Effector CD4-positive, alpha-beta T cell (primary cell): ENCODE measurements at places on chromosomes 6 and 20.

- no peak for DNase-seq
Measured at GRCh38 chr20:38156888-38157634, 8.0 kb downstream of the TGM2 start.

DNA sequence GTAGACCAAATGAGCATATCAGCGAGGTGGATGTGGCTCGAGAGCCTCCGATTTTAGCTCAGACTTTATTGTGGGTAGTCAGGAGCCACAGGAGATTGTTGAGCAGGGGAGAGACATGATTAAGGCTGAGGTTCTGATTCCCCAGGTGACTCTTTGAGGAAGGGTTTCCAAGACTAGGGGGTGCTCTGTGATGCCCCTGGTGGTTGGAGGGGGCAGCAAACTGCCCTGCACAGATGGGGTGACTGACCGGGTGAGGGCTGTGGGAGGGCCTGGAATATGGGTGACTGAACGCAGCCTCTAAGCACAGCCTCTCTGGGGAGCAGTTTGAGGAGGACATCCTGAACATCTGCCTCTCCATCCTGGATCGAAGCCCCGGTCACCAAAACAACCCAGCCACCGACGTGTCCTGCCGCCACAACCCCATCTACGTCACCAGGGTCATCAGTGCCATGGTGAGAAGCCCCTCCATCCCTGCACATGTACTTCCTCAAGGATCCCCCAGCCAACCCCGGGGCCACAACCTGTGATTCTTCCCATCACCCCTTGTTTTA lies 17.0 kb downstream of the TGM6 start:
- DNase-seq, result no peak

GRCh38 chr20:18533491-18533890 lies 25.8 kb downstream of the SEC23B start:
- DNase-seq, result no peak

DNA sequence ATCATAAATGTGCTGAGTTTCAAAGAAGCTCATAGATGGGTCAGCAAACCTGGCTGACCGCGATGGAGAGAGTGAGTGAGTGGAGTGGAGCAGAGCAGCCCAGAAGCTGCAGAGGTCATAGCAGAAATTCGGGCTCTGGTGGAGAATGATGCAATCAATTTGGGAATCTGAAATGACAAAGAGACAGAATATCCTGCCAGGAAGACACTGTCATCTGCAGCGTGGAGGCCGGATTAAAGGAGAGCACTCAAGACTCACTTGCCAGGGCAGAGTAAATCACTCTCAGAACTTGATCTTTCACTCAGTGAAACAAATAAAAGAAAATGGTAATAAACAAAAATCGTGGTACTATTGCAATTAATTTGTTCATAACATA lies 109.6 kb upstream of the RREB1 start:
- DNase-seq, result no peak

GRCh38 chr6:89750338-89750737 lies 69.3 kb downstream of the MDN1 start:
- no peak for DNase-seq

- no peak for DNase-seq
Measured at GRCh38 chr20:33551778-33552177, 61.9 kb downstream of the CBFA2T2 start.

- no peak for DNase-seq
Measured at GRCh38 chr6:158825951-158826306, 6.8 kb upstream of the EZR start.

GRCh38 chr20:51710361-51710894 lies 57.8 kb downstream of the ATP9A start:
- DNase-seq, result no peak

- DNase-seq, result no peak
Measured at GRCh38 chr6:90285611-90286381, 10.8 kb downstream of the BACH2 start.

DNA sequence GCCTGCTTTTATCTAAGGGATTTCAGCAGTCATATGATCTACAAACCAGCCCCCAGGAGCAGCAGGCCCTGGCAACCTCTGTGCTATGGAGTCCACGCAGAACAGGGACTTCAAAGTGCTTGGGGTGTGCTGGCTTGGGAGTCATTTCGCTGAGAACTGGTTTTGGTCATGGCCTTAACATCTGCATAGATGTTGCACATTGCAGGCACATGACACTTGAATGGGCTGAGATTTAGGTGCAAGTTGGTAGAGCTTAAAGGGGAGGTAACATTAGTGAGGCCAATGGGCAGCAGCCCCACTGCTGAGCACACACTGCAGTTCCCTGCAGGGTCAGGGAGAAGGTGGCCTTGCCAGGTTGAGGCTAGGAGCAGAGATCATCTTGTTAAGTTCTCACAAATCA lies 43.6 kb downstream of the RREB1 start:
- DNase-seq, result no peak

GRCh38 chr6:33384581-33385020 lies 7.0 kb upstream of the KIFC1 start:
- DNase-seq, result no peak

- DNase-seq, result peak; percentile 11
Measured at GRCh38 chr20:57772349-57772964, 62.6 kb upstream of the PMEPA1 start.

DNA sequence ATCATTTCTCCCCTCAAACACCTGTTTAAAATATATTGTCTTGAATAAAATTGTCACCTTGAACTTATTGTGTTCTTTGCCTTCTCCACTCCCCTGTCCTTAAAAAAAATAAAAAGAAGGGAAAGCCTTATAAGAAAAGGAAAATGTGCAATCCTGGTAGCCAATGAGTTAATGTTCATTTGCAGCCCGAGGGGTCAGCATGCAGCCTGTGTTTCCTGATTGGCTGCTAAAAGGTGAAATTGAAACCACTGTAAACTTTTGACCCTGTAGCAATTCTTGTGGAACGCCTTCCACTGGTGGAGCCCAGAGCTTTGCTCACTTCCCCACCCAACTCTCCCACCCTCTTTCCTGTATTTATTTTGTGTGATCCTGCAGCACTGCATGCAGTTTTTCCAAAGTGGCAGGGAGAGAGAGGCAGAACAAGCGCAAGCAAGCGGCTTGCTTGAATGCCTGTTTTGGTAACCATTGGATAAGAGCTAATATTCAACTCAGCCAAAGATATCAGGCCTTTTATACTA lies 74.9 kb downstream of the NCOA3 start:
- no peak for DNase-seq

- DNase-seq, result no peak
Measured at GRCh38 chr20:5279661-5280060, 37.1 kb downstream of the PROKR2 start.

DNA sequence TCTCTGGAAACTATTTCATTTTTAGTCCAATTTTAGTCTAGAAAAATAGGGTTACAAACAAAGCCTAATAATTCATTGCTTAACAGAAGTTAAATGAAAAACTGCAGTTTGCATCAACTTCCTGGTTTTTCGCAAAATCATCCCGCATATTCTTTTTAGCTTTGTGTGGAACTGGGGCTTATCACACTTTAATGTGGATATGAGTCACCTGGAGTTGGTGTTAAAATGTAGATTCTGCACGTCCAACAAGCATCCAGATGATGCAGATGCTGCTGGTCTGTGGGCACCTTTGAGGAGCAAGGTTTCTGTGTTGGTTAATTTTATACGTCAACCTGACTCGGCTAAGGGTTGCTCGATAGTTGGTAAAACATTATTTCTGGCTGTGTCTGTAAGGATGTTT lies 126.1 kb downstream of the PLCB4 start:
- DNase-seq, result no peak

DNA sequence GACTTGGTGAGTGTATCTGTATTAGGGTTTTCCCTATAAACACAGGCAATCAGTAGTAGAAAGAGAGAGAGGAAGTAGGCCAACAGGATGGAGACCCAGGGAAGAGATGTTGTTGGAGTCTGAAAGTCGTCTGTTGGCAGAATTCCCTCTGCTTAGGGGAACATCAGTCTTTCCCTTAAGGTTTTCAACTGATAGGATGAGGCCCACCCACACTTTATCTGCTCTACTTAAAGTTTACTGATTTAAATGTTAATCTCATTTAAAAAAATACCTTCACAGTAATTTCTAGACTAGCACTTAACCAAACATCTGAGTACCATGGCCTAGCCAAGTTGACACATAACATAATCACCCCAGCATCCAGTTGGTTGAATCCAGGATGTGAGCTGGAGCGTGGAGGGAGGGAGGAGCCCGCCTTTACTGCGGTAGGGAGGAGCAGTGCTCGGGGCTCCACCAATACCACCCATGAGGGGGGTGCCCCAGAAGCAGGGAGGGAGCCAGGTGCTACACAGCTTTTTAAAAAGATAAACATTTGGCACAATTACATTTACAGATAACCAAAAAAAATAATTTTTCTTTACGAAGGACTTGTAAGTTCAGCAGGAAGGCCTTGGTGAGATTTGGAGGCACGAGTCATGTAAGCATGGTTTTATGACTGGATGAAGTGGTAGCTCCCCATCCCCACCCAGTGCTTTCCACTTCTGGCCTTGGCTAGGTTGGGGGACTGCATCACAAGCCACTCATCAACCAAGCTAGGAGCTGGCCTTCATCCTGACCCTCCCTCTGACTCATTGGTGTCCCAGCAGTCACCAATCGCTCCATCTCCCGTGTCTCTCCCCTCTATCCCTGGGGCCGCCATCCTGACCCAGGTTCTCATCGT lies 18.4 kb upstream of the SNX9 start:
- DNase-seq, result no peak

DNA sequence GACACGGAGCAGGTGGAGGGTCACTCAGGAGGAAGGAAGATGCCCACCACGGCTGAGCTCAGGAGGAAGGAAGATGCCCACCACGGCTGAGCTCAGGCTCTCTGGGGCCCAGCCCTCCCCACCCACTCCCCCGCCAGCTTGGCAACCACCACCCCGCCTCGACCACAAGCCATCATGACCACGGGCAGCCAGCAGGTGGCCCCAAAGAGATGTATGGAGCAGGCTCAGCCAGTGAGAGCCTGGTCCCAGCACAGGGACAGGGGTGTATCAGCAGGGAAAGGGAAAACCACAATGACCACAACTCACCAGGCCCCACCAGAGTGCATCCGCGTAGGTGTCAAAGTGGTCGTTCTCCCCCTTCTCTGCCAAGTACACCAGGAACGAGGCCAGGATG lies 30.4 kb downstream of the KCNQ2 start:
- DNase-seq, result peak; percentile 33

DNA sequence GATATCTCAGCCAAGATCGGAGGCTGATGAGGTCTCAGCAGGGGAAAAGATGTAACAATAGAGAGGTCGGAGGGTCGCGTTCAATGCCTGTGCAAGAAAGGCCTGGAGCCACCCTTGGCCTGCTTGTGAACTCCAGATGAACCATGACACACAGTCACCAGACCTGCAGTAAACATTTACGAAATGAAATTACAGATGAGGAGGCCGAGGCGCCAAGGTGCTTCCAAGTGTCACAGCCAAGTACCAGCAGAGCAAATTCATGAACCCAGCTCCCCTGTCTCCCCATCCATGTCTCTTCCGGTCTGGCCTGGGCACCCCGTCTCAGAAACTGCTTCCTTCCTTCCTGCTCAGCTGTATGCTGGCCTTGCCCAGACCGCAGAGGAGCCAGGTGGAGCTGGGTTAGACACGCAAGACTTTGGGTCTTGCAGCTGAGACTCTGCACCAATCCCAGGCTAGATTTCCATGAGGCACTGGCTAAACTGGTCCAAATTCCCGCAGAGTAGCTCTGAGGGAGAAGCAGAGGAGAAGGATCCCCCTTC lies 48.1 kb downstream of the CHMP4B start:
- DNase-seq, result no peak

DNA sequence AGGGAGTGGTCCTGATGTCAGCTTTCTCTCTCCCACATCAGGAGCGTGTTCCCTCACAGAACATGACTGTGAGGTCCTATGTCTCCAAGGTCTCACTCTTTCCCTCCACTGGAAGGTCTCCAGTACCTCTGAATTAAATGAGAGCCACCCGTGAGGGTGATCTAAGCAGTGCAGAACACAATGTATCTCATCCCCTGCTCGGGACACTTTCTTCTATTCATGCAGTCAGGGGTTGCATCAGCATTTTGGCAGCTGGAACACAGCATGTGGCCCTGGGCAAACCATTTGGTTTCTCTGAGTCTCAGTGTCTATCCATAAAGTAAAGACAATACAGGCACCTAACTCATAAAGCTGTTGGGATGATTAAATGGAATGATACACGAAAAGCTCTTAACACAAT lies 34.2 kb downstream of the MAFB start:
- DNase-seq, result no peak

- no peak for DNase-seq
Measured at GRCh38 chr6:53544217-53544469, 758 bp downstream of the GCLC start.

DNA sequence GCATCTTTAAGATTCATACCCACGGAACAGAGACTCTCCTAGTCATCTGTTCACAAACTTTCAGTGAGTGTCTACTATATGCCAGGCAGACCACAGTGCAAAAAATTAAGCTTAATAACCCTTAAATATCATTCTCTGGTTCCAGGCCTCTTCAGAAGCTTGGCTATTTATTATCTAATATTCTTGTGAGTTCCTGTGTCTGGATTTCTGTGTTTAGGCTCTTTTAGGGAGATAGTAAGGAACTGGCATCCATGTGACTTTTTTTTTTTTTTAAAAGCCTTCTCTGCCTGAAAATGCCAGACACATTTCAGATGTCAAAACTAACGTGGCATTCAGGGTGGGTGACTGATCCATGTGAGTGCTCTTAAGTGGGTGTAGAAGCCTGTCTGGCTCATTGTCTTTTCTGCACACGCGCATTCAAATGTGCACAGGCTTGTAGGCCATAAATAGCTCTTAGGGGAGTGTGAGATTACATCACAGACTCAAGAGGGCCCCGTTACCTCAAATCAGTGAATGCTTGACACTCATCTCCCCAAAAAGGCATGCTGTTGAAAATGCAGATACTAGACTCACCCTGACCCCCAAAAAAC lies 141.9 kb downstream of the GMPR start:
- no peak for DNase-seq

- no peak for DNase-seq
Measured at GRCh38 chr20:53896647-53897046, 173.7 kb downstream of the BCAS1 start.

- no peak for DNase-seq
Measured at GRCh38 chr6:11277275-11278206, 45.1 kb upstream of the NEDD9 start.

DNA sequence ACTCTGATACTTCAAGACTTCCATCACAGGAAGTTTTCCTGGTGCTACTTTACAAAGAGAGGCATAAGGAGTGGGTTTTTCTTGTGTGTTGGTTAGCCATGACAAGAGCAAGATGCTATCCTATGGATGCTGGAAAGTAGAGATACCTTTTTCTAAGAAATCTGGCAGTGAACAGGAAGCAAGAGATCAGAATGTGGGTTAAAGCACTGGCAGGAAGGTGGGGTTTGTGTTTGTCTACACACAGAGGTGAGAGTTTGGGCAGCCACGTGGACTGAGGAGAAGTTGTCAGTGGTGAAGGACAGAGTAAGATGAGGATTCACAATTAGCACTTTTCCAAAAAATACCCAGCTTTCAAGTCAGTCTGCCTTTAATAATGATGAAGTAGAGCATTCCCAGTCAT lies 17.9 kb downstream of the SLC2A12 start:
- no peak for DNase-seq

GRCh38 chr20:56358070-56358469 lies 704 bp upstream of the FAM210B start:
- no peak for DNase-seq
